ENCODE measurements at places on chromosomes 1 and 21.

DNA sequence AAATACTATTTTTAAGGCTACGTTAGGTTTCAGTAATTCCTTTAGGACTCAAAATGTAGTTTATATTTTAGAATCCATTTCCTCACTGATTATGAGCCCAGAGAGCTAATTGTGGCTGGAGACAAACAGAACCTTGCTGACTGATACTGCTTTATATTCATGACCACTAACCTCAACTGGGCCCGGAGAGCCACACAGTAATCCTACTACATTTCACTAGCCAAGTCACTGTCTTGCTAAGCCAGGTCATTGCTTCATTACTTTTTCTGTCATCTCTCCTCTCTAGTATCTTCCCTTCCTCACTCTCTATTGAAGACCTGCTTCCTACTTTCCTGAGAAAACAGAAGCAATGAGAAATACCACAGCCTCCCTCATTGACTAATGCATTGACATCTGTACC lies 24.7 kb downstream of the IL23R start:
- DNase-seq = no peak

DNA sequence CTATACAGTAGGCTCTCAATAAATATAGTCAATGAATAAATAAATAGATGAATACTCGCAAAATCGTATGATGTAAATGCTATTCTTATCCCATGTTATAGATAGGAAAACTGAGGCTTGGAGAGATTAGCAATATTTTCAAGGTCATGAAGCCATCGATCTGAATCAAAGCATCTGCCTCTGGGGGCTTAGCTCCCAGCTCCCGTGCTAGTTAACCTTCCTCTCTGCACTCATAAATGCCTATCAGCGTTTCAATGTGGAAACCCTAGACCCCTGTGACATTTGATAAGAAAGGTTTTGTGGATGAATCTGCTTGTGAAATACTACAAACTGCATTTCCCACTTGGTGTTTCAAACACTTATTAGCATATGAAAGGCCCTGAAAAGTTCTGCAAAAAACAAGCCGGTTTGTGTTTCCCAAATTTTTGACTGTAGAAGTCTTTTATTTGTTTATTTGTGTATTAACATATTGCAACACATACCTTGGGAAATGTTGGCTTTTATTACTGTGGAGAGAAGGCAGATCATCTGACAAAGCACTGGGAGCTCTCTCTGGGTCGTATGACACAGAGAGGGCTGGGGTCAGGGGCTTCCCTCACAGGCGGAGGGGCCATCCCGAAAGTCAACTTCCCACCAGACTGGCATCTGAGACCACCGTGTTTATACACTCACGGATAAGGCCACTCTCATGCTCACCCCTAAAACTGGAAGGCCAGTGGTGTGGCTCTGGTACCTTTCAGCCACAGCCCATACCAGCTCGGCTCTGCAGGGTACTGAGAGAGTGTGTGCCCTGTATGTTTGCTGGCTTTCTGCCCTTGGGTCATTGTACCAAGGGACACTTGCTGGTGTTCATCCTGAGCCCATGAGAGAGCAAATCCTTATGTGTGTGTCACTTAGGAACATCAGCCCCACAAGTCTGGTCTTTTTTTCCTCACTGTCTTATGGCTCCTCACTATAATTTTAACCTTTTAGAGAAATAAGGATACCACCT lies 993 bp upstream of the PROK1 start:
- DNase-seq = no peak

DNA sequence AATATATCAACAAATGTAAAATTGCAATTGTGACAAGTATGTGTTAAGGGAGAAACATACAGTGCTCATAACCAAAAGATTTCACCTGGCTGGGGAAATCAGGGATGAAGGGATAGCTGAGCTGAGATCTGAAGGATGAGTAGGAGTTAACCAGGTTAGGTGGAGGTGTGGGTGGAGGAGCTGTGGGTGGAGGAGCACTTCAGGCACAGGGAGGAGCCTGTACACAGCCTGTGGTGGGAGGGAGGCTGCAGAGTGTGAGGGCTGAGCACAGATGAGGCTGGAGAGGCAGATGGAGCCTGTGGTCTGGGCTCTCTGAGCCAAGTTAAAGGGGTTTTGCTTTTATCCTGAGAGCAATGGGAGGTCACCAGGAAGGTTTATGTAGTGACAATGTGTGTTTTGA lies 111.9 kb downstream of the XCL2 start:
- DNase-seq = no peak

DNA sequence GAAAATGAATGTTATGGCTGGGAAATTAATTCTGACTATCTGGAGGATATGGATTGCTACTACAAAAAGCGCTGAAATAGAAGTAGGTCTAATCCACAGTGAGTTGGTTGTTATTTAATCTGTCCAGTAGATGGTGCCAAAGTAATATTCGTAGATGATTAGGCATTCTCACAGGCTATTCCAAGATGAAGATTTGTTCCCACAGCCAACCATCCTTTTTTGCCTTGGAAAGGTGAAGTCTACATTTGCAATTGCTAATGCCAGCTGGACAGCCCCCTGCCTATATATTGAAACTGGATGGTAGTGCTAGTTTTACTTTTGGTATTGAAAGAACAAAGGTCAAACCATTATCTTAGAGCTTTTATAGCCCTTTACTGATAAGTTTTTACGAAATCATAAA lies 43.8 kb downstream of the RBM11 start:
- DNase-seq = no peak

- DNase-seq = no peak
Measured at GRCh38 chr21:38489729-38490128, 8.5 kb downstream of the ERG start.

DNA sequence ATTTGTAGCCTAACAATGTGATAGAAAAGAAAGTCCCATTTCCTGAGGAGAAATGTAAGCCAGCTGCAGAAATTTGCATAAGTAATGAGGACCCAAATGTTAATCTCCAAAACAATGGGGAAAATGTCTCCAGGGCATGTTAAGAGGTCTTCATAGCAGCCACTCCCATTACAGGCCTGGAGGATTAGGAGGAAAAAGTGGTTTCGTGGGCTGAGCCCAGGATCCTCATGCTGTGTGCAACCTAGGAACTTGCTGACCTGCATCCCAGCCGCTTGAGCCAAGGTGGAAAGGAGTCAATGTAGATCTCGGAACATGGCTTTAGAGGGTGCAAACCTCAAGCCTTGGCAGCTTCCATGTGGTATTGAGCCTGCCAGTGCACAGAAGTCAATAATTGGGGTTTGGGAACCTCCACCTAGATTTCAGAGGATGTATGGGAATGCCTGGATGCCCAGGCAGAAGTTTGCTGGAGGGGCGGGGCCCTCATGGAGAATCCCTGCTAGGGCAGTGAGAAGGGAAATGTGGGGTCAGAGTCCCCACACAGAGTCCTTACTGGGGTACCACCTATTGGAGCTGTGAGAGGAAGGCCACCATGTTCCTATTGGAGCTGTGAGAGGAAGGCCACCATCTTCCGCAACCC lies 14.2 kb upstream of the F13B start:
- DNase-seq = no peak

DNA sequence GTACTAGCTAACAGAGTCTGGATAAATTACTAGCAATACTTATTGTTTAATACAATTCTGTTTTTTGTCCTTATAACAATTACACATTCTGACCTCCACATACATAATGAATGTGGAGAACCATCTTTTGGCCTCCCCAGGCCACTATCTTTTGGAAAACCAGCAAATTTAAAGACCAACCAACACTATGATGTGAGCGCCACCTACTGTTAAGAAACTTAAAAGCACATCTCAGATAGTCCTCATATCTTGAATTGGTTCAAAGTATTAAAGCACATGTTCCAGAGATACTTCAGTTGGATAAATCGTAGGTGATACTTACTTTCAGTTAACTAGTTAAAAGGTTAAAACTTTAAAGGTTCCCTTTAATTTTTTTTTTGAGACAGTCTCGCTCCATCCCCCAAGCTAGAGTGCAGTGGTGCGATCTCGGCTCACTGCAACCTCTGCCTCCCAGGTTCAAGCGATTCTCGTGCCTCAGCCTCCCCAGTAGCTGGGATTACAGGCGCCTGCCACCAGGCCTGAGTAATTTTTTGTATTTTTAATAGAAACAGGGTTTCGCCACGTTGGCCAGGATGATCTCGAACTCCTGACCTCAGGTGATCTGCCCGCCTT lies 29.3 kb upstream of the USP1 start:
- DNase-seq = peak; percentile 2

DNA sequence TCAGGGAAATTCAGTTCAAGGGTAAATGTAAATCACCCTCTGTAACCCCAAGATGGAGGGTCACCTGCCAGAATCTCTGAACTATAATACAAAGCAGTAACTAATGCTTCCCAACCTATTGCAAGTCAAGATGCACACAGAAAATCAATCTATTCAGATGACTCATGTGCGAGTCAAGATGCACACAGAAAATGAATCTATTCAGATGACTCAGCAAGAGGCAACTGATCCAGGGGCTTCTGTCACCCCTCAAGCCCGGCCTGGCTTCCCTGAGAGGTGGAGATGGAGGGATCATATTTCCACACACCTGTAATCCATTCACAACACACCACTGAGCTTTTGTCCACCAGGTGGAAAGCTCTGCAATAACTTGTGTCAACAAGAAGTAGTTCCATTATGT lies 17.4 kb upstream of the HIVEP3 start:
- no peak for DNase-seq

- no peak for DNase-seq
Measured at GRCh38 chr1:17561247-17561548, 21.7 kb downstream of the ARHGEF10L start.

DNA sequence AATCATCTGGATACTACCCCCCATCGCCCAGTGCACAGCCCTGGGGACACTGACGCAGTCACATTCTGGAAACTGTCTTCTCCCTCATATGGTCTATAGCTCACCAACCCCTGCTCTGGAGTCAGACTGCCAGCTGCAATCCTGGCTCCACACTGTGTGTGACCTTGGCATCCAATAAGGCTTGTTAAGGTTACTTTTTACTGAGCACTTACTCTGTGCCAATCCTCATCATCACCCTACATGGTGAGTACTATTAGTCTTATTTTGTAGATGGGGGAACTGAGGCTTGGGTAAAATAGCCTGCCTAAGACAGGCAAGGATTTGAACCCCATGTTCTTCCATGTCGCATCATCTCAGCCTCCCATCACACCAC lies 34.9 kb downstream of the AHDC1 start:
- DNase-seq = no peak

GRCh38 chr1:176211396-176212165 lies 4.5 kb upstream of the COP1 start:
- no peak for DNase-seq

DNA sequence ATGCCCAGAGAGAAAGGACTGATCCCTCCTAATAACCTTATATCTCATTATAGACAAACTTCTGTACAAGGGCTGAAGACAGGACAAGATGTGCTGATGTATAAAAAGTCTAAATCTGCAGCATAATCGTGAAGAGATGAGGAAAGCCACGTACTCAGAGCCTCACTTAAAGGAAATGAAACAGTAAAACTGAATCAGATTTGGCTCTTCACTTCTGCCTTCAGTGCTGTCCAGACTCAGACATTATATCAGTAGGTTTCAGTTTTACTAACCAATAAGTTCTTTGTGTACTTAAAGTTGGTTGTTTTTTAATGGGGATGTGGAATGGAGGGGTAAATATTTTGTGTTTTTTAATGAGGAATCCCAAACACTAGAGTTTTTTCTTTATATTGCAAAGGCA lies 45.3 kb upstream of the RGS1 start:
- no peak for DNase-seq

GRCh38 chr1:181010789-181011188 lies 11.9 kb downstream of the STX6 start:
- no peak for DNase-seq

DNA sequence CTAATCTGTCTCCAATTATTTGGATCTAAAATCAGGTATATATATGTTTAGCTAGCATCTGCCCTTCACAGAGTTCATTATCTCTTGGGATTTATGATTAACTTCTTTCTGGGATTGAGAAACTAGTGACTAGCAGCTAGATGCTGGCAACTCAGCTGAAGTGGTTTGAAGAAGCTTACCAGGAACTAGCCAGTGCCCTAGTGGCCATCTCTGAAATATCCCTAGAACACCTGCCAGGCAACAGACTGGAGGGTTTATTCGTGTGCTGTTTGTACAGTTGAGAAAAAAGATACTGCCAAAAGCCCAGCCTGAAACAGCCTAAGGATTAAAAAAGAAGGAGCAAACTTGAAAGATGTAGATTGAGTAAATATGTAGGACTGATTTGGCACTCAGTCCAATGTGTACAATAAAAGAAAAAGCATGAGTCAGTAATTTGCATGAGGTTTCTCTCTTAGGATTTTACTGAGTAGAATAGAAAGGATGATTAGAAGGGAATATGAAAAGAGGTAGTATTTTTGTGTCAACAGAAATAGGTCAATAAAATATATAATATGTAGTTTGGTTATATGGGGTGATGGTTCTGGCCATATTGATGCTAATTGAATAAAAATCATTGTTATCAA lies 1144.6 kb upstream of the ADGRL2 start:
- DNase-seq = no peak

DNA sequence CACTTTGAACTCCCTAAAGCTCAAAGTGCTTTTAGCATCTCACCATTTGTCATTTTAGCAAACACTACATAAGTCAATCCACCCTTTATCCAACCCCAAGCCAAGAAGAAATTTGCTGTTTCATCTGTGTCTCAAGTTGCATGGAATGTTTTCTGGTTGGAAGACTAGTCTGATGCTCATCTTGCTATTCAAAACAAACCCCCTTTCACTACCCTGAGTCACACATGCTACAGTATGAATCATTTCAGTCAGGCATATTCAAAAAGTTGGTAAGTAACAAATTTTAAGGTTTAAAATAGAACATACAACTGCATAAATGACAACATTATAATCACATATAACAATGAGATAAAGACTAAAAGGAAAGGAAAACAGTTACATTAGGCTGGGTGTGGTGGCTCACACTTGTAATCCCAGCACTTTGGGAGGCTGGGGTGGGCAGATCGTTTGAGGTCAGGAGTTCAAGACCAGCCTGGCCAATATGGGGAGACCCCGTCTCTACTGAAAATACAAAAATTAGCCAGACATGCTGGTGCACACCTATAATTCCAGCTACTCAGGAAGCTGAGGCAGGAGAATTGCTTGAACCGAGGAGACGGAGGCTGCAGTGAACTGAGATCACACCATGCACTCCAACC lies 38.7 kb downstream of the DSTYK start:
- no peak for DNase-seq

DNA sequence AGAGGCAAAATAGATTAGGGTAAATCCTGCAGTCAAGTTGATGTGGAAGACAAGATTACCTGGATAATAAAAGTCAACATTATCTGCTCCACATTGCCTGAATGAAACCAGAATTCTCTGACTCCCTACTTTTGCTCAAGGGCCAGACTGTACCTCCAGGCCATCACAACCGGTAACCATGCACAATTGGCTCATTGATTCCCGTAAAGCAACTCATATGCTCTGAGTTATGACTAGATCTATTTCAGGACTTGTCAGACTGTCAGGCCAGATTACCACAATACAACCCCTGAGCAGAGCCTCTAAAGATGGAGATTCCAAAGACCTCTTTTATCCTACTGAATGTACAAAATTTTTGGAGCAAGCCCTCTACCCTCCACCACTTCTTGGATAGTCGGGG lies 90.4 kb downstream of the ODF2L start:
- no peak for DNase-seq

- no peak for DNase-seq
Measured at GRCh38 chr1:71083271-71083670, 2.4 kb upstream of the ZRANB2 start.

All from stimulated activated CD4-positive, alpha-beta T cell treated with anti-CD3 and anti-CD28 coated beads, Interleukin-4, amount 100 ng/mL, for 48 hours (primary cell).